Head of caudate nucleus (tissue), 42 donors: ENCODE measurements at places on chromosomes 4 and X.
A peak's percentile ranks its signal among the peaks of the same experiment; 100 is the strongest.

DNA sequence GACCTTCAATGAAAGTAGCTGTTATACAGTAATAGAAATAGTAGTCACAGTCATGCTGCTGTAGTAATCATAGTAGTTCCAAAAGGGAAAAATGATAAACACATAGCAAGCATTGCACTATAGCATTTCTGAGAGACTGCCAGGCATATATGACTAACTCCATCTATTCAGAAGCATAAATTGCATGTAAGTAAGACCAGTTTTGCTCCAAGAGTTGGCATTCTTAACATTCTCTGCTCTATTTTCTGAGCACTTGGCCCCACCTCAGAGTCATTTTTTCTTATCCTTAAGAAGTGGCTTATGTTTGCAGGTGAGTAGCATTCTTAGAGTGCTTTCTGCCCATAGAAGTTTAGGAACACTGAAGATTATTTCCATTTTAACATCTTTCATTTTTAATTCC lies 490.3 kb upstream of the TECRL start:
- no peak for DNase-seq

DNA sequence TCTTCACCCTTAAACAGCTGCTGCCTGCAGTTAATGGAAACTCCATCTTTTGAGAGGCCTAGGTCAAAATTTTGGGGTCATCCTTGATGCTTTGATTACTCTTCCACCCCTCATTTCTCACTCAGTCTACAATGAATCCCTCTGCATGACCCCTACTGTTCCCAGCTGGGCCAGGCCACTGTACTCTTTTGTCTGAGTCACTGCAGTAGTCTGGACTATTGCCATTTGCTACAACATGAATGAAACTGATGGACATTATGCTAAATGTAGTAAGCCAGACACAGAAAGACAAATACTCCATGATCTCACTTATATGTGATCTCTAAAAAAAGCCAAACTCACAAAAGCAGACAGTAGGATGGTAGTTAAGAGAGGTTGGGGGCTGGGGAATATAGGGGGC lies 28.3 kb downstream of the STK32B start:
- DNase-seq, result no peak

- no peak for DNase-seq
Observed at GRCh38 chr4:76256032-76256431, 4.5 kb downstream of the FAM47E start.

GRCh38 chr4:74855879-74856278 lies 61.6 kb upstream of the BTC start:
- no peak for DNase-seq

DNA sequence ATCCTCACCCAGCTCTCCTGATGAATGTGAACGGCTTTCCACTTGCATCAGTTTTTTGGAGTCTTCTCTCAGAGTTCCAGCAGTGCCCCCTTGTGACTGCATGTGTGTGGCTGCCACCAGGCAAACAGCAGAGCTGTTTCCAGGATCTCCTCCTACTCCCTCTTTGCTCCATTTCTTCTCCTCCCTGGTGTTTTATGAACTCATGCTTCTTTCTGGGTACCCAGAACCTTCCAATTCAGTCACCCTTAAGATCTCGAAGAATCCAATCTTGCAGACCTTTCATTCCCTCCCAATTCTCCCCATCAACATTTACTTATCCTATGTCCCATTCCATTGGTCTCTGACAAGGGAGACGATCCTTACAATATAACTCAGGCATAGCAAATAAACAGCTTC lies 6.8 kb upstream of the TCEANC start:
- DNase-seq, result peak; percentile 37

GRCh38 chrX:7083021-7083420 lies 64.5 kb upstream of the STS start:
- DNase-seq, result no peak

GRCh38 chr4:3819210-3819919 lies 53.2 kb downstream of the ADRA2C start:
- no peak for DNase-seq

DNA sequence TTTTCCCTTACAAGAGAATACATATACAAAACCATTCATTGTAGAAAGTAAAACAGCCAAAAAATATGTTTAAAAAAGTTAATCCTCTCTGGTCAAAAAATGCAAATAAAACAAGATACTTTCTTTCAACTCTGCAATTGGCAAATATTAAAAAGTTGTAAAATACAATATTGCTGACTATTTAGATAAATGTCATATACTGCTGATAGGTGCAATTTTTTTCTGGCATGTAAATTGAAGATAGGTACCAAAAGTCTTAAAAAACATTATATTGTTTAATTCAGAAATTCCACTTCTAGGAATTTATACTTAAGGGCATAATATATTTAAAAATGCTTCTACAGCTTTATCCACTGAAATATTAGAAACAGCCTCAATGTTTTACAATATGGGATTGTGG lies 66.4 kb upstream of the TLL1 start:
- no peak for DNase-seq

DNA sequence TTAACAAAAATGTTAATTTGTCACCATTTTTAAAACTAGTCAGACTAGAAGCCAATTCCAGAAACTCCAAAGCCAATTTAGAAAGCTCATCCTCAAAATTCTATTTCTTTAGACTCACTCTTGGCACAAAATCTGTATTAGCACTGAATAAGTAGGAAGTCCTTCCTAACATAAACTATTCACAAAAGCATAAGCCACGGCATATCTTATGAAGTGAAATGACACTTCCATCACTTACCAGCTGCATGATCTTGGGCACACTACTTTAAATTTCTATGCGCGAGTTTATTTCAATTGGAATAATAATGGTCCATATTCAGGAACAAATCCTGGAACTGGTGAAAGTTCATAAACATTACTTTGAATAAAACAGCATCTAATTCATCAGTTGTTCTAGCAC lies 1544.0 kb downstream of the TECRL start:
- no peak for DNase-seq
